ENCODE measurements at places on chromosomes 11 and 22. TPM values are rescaled to one million over a fixed set of nuclear protein-coding genes. Genes with fewer than 3 reads are reported as not detected.

UCP2 gene
- 1.2 TPM for total RNA-seq

EMID1 gene
- total RNA-seq: 6.8 TPM

CNTF gene
- 3.4 TPM for total RNA-seq

DEUP1 gene
- under 0.01 TPM for total RNA-seq

P2RY6 gene
- 0.97 TPM for total RNA-seq

APOL4 gene
- total RNA-seq: 2.9 TPM

CDC42EP1 gene
- 41.7 TPM for total RNA-seq

CFAP300 gene
- 7.2 TPM for total RNA-seq

CALCA gene
- not detected for total RNA-seq

RPL3 gene
- total RNA-seq: 1,564 TPM

ANGPTL5 gene
- total RNA-seq: not detected

Data from hair follicle dermal papilla cell (primary cell).